T-cell (primary cell): ENCODE measurements at places on chromosomes 6 and 20. TPM values are rescaled to one million over a fixed set of nuclear protein-coding genes. Genes with fewer than 3 reads are reported as not detected.

- no peak overlapping the region for H3K4me3 ChIP-seq
- H3K27ac ChIP-seq: no peak overlapping the region
These were observed 302.1 kb upstream of the RUNX2 start for GRCh38 chr6:45026003-45026516.

Gene BACH2
- 81.9 TPM for total RNA-seq

DNA sequence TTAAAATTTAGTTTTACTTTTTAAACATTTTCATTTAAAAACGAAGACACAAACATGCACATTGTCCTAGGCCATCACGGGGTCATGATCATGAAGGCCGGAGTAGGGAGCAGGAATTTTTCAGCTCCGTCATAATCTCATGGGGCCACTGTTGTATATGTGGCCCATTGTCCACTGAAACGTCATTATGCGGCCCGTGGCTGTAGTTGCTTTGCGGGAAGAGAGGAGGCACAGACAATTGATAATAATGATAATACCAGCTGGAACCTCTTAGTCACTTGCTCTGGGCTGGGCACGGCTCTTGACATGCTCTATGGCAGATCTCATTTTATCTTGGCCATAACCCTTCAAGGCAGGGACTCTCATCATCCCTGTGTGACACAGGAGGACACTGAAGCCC, 56.5 kb upstream of the FNDC1 start:
- no peak for DNase-seq
- H3K4me1 ChIP-seq: peaks cover 11% of the 10 kb centered on the region
- no peaks in the 10 kb centered on the region for H3K27me3 ChIP-seq
- no peak overlapping the region for H3K4me3 ChIP-seq
- no peaks in the 10 kb centered on the region for H3K36me3 ChIP-seq

GRCh38 chr20:45958593-45958992, 13.4 kb downstream of the ZNF335 start:
- H3K27me3 ChIP-seq: no peaks in the 10 kb centered on the region
- H3K36me3 ChIP-seq: peaks cover 77% of the 10 kb centered on the region
- no peak overlapping the region for H3K27ac ChIP-seq
- no peaks in the 10 kb centered on the region for H3K4me1 ChIP-seq

DNA sequence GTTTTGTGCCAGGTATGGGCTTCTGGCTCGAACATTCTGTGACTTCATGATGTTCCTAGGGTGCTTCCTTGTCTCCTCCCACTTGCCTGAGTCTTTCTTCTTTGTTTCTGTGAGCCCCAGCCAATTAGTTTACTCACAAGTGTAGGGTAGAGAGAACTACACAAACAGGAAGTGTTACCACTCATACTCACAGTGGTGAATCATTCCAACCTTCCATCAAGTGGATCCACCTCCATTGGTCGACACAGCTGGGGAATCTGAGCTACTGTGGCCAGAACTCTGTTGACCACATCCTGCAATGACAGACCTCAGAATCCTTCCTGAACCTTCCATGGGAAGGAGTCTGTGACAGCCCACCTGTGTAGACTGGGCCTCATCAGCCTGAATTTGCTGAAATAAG, 76.8 kb downstream of the UNC5CL start:
- no peaks in the 10 kb centered on the region for H3K27me3 ChIP-seq
- no peak overlapping the region for H3K4me3 ChIP-seq
- no peaks in the 10 kb centered on the region for H3K36me3 ChIP-seq
- DNase-seq: no peak

DNA sequence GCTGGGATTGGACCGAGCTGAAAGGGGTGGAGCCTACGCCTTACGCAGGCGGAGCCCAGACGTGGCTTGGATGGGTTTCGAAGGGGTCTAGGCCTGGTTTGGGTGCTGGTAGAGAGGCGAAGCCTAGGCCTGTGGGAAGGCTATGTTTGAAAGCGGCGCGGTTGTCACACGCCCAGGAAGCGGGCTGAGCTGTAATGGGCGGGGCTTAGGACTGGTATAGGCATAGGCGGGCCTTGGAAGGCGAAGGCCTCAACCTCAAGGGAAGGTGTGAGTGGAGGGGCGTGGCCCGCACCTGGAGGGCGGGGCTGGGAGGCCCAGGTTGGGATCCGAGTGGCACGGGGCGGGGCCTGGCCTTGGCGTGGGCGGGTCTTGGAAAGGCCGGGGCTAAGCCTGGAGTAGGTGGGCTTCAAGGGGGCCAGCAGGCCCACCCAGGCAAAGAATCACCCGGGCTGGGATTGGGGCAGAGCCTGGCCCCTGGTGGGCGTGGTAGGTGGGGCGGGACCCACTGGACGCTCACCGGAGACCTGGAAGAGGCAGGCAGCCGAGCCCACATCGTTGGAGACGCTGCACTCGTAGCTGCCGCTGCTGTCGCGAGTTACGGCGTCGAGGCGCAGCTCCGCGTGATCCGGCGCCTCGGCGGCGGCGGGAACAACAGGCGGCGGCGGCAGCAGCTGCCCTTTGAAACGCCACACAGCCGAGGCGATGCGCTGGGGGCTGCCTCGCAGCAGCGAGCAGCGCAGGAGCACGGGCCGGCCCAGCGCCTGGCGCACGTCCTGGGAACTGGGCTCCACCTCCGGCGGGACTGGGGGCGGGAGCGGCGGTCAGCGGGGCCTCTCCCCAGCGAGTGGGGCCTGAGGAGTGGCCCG, 49.0 kb downstream of the MDGA1 start:
- H3K4me3 ChIP-seq: no peak overlapping the region
- H3K36me3 ChIP-seq: no peaks in the 10 kb centered on the region
- H3K27ac ChIP-seq: no peak overlapping the region

DNA sequence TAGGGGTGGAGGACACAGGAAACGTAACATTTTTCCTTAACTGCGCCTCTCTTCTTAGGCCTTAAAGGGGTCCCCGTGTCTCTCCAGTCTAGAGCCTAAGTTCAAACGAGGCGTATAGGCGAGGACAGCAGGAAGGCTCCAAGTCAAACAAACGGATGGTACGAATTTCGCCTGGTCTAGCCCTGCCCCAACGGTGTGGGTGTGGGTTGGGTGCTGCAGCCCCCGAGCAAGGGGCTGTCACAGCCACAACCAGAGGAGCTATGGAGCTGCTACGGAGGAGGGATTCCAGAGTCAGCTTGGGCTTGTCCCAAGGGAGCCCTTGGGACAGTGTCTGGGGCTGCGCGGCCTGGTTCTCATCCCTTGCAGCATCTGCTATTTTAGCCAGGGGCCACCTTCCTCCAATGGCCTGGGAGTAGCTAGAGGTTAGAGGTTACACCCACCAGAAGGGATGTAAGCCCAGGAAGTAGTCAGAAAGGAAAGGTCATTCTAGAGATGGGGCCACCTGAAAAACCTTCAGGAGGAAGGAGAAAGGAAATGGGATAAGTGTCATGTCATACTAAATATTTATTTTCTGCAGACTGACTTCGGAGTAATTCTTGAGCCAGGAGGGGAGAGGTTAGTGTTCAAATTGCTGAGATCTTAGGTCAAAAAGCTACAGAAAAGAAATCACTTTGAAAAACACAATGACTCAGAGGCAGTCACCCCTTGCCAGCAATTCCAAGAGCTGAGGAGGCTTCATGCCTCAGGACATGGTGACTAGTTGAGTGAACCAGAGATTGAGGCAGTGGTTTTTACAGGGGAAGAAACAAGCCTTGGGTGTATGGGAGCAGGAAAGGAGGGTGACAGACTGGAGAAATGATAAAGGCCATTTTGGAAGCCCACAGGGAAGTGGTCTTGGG, 21.7 kb downstream of the VPS52 start:
- H3K27me3 ChIP-seq: no peaks in the 10 kb centered on the region
- peaks cover 19% of the 10 kb centered on the region for H3K4me1 ChIP-seq
- DNase-seq: no peak

GRCh38 chr6:38281126-38281525, 358.6 kb downstream of the BTBD9 start:
- H3K36me3 ChIP-seq: peaks cover 2% of the 10 kb centered on the region
- H3K27me3 ChIP-seq: no peaks in the 10 kb centered on the region
- no peak overlapping the region for H3K27ac ChIP-seq
- no peak overlapping the region for H3K4me3 ChIP-seq

GRCh38 chr6:168550326-168550725, 109.3 kb downstream of the SMOC2 start:
- H3K27ac ChIP-seq: no peak overlapping the region
- peaks cover 2% of the 10 kb centered on the region for H3K27me3 ChIP-seq

- no peaks in the 10 kb centered on the region for H3K4me1 ChIP-seq
- no peak for DNase-seq
- no peaks in the 10 kb centered on the region for H3K27me3 ChIP-seq
- H3K36me3 ChIP-seq: peaks cover 2% of the 10 kb centered on the region
These were observed 64.5 kb downstream of the CTNNBL1 start for GRCh38 chr20:37758332-37758731.

GRCh38 chr20:8287340-8287739, 155.3 kb downstream of the PLCB1 start:
- no peak overlapping the region for H3K27ac ChIP-seq
- H3K4me1 ChIP-seq: no peaks in the 10 kb centered on the region
- H3K4me3 ChIP-seq: no peak overlapping the region

DNA sequence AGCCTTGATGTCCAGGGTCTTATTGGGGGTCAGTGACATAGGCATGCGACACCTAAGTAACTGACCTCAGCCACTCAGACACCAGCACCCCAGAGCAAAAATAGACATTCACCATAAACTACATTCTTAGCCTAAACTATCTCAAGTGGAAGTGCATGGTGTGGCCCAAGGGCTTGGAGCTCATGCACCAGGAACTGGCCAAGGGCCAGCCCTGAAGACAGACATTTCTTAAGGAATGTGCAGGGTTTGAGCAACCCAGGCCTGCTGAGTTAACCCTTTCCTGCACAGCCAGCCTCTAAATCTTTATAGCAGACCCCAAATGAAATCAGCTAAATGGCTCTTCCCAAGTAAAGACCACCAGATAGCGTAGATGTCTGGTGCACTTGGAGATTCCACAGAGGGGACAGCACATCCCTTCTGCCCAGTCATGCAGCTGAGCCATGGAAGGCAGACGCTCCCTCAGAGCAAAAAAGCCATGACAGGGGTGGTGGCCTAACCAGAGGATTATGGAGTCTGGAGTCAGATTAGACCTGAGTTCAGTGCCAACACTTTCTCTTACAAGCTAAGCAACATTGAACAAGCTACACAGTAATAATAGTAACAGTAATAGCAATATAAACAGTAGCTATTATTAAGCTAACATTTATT, 222.6 kb downstream of the ZMYND8 start:
- H3K4me3 ChIP-seq: no peak overlapping the region
- H3K27me3 ChIP-seq: peaks cover 9% of the 10 kb centered on the region
- no peak for DNase-seq
- H3K36me3 ChIP-seq: no peaks in the 10 kb centered on the region
- H3K27ac ChIP-seq: no peak overlapping the region
- H3K4me1 ChIP-seq: no peaks in the 10 kb centered on the region

Gene GINM1
- total RNA-seq: 15.5 TPM

Gene TGM3
- total RNA-seq: not detected

Gene SLC52A3
- not detected for total RNA-seq
